Activated naive CD8-positive, alpha-beta T cell treated with anti-CD3 and anti-CD28 coated beads, Interleukin-2, amount 10 ng/mL, durations not matched to agents 7 days and 5 days (primary cell): ENCODE measurements at places on chromosomes 7 and 10. TPM values are rescaled to one million over a fixed set of nuclear protein-coding genes. Genes with fewer than 3 reads are reported as not detected.

GRCh38 chr7:36448781-36449379 is 59.2 kb downstream of the ANLN start:
- no peak for DNase-seq

- DNase-seq = no peak
These were observed 56.4 kb upstream of the ECHDC3 start for GRCh38 chr10:11685787-11686218.

DNA sequence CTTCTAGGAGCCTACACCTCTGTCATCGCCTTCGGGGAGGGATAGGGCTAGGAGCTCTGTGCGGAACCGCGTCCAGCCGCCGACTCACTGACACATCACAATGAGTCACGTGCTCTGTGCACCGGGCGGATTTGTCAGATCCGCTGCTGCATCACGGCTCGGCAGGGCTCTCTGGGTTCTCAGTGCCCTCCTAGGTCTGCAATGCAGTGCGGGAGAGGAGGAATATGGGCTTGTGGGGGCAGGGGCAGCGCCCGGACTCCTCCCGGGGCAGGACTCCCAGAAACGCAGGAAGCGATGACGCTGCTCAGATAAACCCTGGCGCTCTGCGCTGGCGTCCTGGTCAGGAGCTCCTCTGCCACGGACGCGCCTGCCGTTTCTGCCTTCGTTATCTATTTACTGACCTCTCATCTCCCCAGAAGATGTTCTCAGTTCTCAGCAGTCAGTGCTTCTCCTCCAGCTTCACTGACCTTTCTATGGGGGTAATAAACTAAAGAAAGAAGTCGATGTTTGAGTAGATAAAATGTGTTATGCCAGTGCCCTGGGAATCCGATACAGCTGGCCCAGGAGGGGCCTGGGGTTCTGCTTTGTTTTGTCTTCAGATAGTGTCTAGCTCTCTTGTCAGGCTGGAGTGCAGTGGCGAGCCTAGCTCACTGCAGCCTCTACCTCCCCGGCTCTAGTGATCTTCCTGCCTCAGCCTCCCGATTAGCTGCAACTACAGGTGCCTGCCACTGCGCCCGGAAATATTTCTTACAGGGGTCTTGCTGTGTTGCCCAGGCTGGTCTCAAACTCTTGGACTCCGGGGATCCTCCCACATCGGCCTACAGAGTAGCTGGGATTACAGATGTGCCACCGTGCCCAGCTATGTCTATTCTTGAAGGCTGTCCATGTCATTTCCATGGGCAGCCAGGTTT is 22.8 kb upstream of the ITGB1 start:
- peak; percentile 77 for DNase-seq

GRCh38 chr7:96016056-96016586 is 243.8 kb downstream of the DYNC1I1 start:
- no peak for DNase-seq

DNA sequence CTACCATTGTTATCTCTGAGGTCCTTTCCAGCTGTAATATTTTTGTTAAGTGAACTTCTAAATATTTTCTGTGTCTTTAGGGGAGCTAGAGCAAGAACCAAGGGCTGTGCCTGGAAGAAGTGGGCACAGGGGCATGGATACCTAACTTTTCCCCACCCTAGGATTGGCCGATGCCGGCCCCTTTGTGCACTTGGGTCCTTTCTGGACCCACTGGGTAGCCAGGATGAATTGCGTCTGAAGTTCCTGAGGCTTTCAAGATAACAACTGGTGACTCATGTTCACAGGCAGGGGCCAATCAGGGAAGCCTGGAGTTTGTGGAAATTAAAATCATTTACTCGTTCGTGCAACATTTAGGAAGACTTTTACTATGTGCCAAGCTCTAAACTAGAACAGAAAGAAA is 758 bp downstream of the DPCD start:
- no peak for DNase-seq

- no peak for DNase-seq
These were observed 14.9 kb downstream of the TMEM273 start for GRCh38 chr10:49173201-49173772.

- no peak for DNase-seq
These were observed 100.3 kb upstream of the C10orf90 start for GRCh38 chr10:126770809-126771208.

- DNase-seq = no peak
These were observed 329.7 kb downstream of the PRPF18 start for GRCh38 chr10:13916384-13916947.

- DNase-seq = no peak
These were observed 166.9 kb downstream of the CUX1 start for GRCh38 chr7:101984133-101984879.

GRCh38 chr10:33329178-33329577 is 5.3 kb downstream of the NRP1 start:
- no peak for DNase-seq

The URGCP gene
- 26.9 TPM for total RNA-seq

The CASP7 gene
- total RNA-seq = 35.9 TPM

The SRGN gene
- 167 TPM for total RNA-seq

The PILRA gene
- total RNA-seq = 4.1 TPM

The ZNF239 gene
- total RNA-seq = 2.1 TPM

The ADAM12 gene
- 0.17 TPM for total RNA-seq

The LLCFC1 gene
- total RNA-seq = not detected

The PON1 gene
- total RNA-seq = not detected
